Activated CD4-positive, alpha-beta T cell treated with anti-CD3 and anti-CD28 coated beads for 48 hours (primary cell): ENCODE measurements at places on chromosomes 7 and 10.

- no peak for DNase-seq
These were observed 143.1 kb upstream of the GDF10 start for GRCh38 chr10:47156873-47157272.

DNA sequence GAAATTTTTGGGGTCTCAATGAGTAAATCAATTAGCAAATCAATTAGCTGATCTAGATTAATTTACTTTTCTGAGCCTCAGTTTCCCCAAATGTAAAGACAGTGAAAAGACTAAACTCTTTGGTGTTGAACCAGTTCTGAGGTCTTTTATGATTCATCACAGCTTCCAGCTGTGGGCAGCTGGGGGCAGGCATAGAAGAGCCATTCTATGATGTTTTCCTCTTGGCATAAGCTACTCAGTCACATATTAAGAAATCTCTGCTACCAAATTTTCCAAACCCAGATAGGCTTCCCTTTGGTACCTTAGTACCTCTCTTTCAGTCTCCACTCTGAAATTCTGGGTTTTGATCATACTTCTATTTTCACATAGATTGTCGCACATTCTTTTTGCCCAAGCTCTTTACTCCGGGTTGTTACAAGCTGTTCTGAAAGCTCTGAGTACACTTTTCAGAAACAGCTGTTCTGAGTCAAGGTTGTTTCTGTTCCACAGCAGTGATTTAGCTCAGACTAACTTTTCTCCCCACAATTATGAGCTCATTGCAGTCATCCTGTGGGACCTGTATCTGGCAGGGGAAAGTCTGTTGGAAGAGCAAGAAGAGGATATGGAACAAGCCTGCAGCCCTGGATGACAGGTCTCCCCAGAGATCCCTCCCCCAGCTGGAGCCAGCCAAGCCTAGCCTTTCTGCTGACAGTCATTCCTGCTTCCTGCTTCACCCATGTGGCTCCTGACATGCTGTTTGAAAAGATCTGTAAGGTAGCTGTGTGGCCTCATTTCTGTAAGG is 599.6 kb upstream of the GHITM start:
- DNase-seq = no peak

DNA sequence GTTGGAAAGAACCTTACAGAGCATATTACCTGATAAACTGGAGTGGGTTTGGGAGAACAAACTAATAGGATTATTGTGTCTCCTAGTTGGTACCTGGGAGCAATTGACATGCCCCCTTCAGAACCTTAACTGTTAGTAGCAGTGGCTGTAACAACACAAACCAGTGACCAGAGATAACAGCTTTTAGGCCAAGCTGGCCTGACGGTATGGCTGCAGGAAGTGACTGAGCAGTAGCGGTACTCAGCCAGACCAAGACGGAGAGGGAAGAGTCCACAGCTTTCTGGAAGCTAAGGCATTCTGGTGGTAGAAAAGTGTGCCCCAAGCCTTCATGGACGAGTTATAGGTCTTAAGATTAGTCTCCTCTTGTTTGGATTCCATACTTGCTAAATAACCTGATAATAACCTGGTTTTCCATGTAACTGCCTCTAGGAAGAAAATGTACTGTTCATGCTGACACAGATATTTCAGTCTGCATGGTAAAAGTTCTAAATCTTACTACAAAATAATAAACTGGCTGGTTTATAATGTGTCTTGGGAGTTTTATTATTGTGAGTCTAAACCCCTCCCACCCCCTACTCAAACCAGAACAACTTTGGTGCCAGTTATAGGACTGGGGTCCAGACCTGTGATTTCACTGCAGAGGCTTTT is 11.3 kb downstream of the NOLC1 start:
- DNase-seq = no peak

- DNase-seq = no peak
These were observed 112.0 kb upstream of the AGK start for GRCh38 chr7:141439164-141439563.

DNA sequence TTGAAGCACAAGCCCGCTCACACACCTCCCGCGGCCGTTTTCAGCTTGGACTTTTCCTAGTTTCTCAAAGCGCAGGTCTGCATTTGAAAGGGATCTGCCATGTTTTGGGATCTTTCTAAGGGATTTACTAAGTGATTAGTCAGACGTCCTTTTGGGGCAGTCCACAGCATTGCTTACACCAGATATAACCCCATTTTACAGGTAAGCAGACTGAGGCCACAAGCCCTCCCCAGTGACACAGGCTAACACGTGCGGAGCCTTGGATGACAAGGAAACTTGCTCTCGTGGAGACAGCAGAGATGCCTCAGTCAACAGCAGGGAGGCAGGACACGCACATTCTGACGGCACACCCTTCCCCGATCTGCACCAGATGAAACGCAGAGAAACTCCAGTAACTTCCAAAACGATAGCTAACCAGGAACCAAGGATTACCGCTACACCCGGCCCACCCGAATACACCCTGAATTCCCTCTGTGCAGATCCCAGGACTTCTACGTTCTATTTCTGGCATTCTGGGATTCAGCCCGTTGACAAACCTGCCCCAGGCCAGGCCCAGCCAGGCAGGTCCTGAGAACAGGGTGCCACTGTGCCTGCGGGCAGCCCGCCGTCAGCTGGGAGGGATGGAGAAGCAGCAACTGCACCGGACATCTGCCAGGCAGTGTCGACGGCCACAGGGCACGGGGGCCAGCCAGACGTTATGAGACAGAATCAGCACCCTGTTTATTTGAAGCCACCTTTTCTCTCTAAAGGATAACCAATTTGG is 27.9 kb downstream of the FOXL3 start:
- no peak for DNase-seq

DNA sequence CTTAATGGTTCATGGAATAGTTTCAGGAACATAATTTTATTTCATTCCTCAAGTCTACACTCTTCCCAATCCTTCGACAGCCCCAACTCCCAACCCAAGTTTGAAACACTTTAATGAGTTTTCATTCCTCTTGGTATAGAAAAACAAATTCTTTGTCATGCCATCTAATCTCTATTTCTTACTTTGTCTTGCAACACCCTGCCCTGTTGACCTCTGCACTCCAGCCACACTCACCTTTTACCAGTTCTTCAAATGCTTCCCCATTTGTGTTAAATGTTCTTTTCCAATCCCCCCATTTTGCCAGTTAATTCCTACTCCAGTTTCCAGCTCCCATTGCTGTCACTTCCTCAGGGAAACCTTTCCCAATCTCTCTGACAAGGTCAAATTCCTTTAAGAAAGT is 21.9 kb downstream of the ASAH2 start:
- DNase-seq = no peak

DNA sequence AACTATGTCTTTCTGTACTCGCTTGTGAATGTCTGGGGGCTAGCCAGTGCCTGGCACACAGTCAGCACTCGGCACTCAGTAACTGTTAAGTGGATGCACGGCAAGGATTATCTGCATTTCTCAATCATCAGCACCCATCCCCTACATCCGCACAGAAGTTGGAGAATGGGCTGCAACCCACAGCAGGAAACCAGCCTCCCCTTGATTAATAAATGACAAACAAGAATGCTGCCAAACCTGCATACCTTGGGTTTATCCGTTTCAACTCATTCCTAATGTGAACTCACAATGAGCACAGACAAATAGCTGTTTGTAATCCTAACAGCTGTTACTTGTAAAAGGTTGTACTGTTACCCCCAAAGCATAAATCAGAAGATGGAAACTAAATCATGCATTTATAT is 28.9 kb downstream of the PPP1R3C start:
- no peak for DNase-seq
